ENCODE measurements at places on chromosomes 1 and 21. TPM values are rescaled to one million over a fixed set of nuclear protein-coding genes. Genes with fewer than 3 reads are reported as not detected.
A peak's percentile ranks its signal among the peaks of the same experiment; 100 is the strongest.

GRCh38 chr1:173356191-173356762, 120.9 kb upstream of the PRDX6 start:
- DNase-seq = no peak

DNA sequence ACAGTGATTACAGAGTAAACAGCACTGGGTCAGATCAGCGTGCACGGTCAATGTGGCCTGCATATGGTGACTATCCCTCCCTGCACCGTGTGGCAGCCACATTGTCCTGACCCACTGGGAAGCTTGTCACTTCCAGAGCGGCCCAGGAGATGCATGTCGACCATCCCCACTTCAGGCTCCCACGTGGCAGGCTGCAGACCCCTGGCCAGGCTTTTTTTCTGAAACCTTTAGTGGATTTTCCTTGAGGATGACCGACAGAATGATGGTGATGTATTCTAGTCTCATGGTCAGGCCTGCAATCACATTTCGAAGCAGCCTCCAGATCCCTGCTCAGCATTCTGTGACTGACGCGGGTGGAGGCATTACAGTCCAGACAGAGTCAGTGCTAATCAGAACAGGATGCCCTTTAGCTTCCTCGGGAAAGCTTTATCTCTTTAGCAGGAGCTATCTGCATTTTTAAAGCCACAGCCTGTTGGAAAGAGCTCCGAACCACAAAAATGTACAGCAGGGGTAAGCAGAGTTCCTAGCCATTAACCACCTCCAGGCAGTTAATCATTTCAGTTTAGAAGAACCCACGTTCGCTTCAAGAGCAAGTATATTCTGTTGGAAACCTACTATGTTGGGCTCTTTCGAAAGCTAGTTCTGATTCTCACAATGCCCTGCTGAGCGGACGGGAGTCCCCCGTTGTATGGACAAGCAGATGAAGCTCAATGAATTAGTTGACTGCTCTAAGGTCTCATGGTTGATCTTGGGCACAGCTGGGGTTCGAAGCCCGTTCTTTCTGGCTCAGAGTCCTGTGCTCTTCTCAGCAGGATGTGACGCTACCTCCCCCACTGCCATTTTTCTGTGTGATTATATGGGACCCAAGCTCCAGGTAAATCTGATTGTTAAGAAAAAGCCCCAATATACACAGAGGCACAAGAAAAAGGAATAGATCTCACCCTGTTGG, 56.5 kb downstream of the IRF2BP2 start:
- DNase-seq = no peak

DNA sequence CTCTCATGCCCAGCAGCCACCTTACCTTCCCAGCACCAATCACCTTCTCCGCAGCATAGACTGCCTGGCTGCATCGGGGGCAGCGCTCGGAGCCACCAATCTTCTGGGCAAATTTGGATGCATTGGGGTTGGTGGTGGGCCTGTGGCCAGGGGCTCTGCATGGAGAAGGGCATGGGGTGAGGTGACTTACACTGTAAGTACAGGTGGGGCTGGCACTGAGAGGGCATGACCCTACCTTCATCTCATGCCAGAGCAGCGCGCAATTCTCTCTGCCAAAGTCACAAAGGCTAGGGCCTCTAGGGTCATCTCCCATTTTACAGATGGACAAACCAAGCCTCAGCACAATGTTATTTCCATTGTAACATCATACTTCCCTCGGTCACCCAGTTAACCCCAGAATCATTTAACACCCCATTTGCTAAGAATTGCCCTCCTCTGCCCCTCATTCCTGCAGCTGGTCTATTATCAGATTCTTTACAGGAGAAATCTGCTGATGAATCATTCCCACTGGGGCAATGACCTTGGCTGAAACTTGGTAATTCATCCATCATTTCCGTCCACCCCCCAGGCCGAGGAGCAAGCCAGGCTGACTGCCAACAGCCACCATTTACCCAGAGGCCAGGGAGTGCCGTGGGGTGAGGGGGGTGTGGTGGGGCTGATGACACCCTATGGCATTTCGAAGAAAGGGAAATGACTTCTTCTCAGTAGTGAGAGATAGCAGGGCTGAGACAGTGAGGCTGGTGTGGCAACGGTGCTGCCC, 17.9 kb downstream of the CSRP1 start:
- peak; percentile 88 for DNase-seq

DNA sequence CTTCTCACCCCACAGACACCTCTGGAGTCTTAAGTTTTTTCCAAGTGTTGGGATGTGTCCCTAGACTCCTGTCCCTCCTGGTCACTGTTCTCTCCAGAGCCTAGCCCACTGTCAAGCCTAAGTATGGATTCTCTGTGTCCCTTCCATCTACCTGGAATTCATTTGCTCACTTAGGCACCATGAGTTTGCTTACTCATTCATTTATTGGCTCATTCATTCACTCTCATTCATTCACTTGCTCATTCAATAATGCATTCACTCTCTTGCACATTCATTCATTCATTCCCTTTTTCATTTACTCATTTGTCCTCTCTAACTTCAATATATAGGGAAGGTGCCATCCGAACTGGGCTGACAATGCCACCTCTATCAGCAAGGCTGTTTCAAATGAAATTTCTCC, 1.6 kb downstream of the S100A16 start:
- no peak for DNase-seq

DNA sequence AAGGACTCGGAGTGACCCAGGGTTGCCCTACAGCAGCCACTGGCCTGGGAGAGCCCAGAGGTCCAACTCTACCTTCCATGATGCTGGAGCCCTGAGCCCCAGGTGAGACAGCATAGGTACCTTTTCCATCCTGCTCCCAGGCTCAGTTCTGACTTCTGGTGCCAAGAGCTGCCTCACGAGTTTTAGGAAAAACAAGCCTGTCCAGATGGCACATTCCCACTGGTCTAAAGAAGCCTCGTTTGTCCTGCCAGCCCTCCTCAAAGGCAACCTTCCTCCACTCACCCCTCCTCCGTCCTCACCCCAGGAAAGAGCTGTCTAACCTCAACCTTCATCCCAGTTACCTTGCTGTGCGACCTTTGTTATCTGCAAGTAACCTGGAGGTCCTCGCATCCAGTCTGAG, 53.5 kb upstream of the PRELP start:
- no peak for DNase-seq

DNA sequence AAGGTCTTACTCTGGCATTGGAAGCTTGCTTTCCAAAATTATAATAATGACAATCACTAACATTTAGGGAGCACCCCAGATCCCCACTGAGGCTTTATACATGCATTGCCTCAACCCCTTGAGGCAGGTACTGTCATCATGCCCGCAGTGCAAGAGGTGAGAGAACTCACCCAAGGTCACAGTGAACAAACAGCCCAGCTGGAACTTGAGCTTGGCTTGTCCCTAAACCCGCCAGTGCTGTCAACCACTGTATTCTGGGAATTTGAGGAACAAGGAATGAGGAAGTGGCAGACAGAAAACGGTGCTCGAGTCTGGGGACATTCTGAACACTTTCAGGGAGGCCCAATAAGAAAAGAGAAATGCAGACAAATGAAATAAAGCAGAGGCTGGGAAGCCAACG, 34.6 kb upstream of the TLR5 start:
- no peak for DNase-seq

DNA sequence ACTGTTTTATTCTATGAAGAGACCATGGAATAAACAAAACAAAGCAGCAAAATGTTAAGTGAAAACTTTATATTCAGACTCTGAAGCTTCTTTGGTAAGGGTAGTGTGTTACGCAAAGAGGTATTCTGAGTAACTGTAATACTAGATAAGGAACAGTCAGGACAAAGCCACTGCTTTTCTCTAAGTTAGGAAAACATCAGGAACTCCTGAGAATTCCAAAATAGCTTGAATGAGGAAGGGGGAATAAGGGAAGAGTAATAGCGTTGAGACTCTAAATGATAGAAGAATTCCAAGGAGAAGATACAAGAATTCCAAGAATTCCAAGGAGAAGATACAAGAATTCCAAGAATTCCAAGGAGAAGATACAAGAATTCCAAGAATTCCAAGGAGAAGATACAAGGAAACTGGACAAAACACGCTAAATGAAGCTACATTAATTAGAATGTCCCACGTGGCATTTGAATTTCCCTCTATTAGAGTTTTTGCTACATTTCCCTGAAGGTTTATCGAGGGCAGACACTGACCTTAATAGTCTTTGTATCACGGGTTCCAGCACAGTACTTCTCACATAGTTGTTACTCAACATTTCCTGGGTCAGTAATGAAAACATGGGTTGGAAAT, 71.5 kb downstream of the SMYD3 start:
- no peak for DNase-seq

The WDR64 gene
- total RNA-seq = not detected

GRCh38 chr1:25927521-25928265, 21.5 kb upstream of the STMN1 start:
- no peak for DNase-seq

- DNase-seq = no peak
These were observed 3.5 kb upstream of the COA6 start for GRCh38 chr1:234369784-234370183.

DNA sequence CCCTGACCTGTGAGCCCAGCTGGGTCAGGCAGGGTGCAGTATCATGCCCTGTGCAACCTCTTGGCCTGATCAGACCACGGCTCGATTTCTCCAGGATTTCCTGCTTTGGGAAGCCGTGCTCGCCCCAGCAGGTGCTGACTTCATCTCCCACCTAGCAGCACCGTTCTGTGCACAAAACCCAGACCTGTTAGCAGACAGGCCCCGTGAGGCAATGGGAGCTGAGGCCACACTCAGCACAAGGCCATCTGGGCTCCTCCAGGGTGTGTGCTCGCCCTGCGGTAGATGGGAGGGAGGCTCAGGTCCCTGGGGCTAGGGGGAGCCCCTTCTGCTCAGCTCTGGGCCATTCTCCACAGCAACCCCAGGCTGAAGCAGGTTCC, 29.6 kb downstream of the SLC19A1 start:
- DNase-seq = no peak

- no peak for DNase-seq
These were observed 6.9 kb downstream of the LYST start for GRCh38 chr1:235859789-235860188.

The KLHDC7A gene
- not detected for total RNA-seq

DNA sequence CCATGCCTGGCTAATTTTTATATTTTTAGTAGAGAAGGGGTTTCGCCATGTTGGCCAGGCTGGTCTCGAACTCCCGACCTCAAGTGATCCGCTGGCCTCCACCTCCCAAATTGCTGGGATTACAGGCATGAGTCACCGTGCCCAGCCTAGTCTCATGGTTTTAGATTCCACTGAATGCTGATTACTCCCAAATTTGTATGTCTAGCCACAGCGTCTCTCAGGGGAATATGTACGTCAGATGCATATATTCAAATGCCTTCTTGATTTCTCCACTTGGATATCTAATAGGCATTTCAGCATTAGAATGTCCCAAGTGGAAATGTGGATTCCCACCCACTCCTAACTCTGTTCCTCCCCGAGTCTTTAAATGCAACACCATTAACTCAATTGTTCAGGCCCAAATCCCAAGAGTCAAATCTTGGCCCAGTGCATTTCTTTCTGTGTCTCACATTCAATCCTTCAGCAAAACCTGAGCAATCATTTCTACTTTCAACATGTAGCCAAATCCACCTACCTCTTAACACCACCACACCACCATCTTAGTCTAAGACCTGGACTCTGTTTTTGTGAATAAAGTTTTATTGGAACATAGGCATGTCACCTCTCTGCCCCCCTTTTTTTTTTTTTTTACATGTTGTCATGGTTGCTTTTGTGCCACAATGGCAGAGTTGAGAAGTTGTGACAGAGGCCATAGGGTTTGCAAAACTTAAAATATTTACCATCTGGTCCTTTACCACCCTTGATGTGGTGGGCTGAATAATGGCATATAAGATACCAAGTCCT, 9.8 kb upstream of the CAMTA1 start:
- DNase-seq = no peak

GRCh38 chr21:24223624-24224023, 1383.7 kb downstream of the MRPL39 start:
- no peak for DNase-seq
